Sigmoid colon (tissue), 7 donors: ENCODE measurements at places on chromosomes 7 and 10. TPM values are rescaled to one million over a fixed set of nuclear protein-coding genes. Genes with fewer than 3 reads are reported as not detected.

- no peaks in the 10 kb centered on the region for H3K27me3 ChIP-seq
- peaks cover 8% of the 10 kb centered on the region for H3K4me1 ChIP-seq
- H3K36me3 ChIP-seq: no peaks in the 10 kb centered on the region
Measured at GRCh38 chr10:129761197-129761972, 202.7 kb downstream of the EBF3 start.

The SORCS1 gene
- 10.5 TPM for total RNA-seq

GRCh38 chr10:8852546-8852945, 798.1 kb downstream of the GATA3 start:
- no peak for DNase-seq
- no peaks in the 10 kb centered on the region for H3K27me3 ChIP-seq
- H3K4me3 ChIP-seq: no peak overlapping the region
- H3K36me3 ChIP-seq: no peaks in the 10 kb centered on the region
- no peaks in the 10 kb centered on the region for H3K4me1 ChIP-seq

DNA sequence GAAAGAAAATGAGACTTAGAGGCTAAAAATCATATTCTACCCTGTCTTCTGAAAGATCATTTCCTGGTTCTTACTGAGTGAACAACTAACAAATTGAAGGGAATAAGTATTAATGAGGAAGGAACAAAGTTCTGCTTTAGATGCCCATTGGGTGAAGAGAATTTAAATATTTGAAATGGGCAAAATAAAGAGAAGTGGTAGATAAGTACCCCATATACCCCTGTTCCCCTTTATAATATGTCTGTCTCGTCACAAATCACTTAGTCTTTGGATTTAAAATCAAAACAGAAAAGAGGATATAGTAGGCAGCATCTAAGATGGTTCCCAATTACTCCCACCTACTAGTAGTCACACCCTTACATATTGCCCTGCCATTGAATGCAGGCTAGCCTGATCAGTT, 13.2 kb downstream of the TES start:
- DNase-seq: no peak
- no peaks in the 10 kb centered on the region for H3K27me3 ChIP-seq
- no peak overlapping the region for H3K27ac ChIP-seq
- H3K4me3 ChIP-seq: no peak overlapping the region
- no peaks in the 10 kb centered on the region for H3K36me3 ChIP-seq

- H3K27ac ChIP-seq: no peak overlapping the region
- DNase-seq: no peak
- no peaks in the 10 kb centered on the region for H3K27me3 ChIP-seq
- peaks cover 6% of the 10 kb centered on the region for H3K4me1 ChIP-seq
- no peak overlapping the region for H3K4me3 ChIP-seq
Measured at GRCh38 chr10:114017873-114018272, 25.8 kb upstream of the ADRB1 start.

The C10orf105 gene
- total RNA-seq: not detected

The CCDC3 gene
- total RNA-seq: 2.0 TPM

DNA sequence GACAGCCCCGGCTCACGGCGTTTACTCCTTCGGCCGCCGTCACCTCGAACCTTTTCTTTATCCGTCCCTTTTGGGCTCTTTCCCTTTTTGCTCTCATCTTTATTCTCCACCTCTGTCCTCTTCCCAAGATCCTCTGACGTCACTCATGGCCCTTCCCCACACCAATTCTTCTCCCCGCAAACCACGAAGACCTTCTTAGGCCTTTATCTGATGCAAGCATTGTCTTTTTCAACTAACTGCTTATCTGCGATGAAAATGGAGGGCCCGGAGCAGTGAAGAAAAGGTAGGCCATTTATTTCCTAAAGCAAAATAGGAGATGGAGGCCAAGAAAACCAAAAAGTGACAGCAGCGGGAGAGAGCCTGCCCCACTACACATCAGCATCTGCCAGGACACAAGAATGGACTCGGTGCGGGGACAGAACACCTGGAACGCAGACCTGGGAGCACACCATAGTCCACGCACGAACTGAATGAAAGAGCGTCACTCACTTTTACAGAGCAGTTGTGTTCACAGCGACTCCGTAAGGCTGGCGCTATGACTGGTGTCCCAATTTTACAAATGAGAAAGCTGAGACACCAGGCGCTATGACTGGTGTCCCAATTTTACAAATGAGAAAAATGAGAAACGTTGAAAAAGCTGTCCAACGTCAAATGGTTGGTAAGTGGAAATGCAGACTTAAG, 45.3 kb downstream of the ZNF777 start:
- DNase-seq: no peak
- H3K36me3 ChIP-seq: no peaks in the 10 kb centered on the region
- no peaks in the 10 kb centered on the region for H3K4me1 ChIP-seq
